ENCODE measurements at places on chromosomes 7 and 10.

DNA sequence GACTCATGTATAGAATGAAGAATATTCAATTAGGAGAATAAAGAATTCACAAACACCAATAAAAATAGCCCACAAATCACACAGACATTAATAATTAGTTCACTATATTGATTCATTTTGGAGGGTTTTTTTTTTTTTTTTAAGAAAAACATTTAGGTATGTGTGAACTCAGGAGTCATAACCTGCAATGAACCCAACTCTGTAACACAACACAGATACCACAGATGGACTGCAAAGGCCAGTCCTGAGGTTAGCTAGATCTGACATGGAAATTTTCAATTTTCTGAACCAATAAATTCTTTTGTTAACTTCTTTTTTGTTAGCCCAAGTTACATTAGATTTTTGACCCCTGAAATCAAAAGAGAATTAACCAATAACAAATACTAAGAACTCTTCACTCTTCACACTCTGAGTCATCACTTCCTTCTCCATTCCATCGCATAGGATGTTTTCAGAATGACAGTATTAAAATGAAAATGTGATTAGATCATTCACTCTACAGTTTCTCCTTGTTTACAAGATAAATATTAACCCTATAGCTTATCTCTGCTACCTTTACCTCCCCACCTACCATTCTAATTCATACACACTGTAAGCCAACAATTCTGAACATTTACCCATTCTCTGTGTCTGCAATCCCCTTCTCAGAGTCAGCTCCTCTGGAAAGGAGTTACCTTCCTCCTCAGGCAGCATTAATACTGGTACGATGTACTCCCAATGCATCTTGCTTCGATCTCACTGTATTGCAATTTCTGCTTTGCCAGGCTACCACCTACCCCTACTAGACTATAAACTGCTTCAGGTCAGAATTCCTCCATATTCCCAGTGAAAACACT lies 141.5 kb downstream of the LRRN3 start:
- DNase-seq = no peak

GRCh38 chr10:43336641-43337318 lies 34.7 kb upstream of the FXYD4 start:
- DNase-seq = no peak

- no peak for DNase-seq
Observed at GRCh38 chr10:6002809-6003510, 25.6 kb upstream of the IL15RA start.

DNA sequence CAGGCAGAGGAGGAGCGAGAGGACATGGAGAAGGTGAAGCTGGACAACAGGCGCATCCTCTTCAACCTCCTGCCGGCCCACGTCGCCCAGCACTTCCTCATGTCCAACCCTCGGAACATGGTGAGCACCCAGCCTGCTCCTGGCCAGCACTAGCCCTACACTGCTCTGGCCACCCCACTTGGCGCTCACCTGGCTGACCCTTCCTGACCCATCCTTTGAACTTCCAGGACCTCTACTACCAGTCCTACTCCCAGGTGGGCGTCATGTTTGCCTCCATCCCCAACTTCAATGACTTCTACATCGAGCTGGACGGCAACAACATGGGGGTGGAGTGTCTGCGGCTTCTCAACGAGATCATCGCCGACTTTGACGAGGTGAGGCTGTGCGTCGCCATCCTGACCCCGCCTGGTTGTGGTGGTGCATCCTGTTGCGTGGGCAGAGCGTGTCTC lies 129.2 kb downstream of the ADCY1 start:
- DNase-seq = no peak

- DNase-seq = no peak
Observed at GRCh38 chr10:64067009-64067606, 545.9 kb downstream of the REEP3 start.

GRCh38 chr10:49617121-49618020 lies 3.5 kb downstream of the CHAT start:
- DNase-seq = no peak

DNA sequence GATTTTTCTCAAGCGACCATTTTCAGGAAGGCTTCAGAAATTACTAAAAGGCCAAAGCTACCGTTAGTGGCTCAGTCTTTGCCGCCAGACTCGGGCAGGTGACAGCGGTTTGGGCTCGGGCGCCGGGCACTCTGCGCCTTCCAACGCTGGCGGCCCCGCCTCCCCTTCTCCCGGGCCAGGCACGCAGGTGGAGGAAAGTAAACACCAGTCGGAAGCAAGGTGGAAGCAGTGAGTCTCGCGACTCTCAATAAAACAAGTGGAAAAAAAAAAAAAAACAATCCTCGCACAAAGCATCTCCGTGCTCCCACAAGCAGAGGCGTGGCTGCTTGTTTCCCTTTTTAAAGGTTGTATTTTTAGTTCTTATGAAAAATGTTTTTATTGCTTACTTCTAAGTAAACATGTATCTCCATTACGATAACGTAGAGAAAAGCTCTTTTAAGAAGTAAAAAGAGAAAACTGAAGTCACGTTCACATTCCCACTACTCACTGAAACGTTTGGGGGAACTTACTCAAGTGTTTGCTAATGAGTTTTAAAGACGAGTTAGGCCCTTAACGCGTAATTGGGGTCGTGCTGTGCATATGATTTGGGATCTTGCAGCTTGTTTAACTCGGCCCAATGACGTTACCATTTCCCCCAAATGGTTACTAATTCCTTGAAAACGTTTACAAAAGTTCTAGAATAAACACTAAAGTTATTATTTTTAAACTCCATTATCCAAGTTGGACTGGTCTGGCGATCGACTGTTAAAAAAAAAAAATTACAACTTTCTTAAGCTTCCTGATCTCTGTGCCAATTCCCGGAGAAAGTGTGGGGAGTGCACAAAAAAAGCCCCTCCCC lies 864 bp downstream of the CDCA7L start:
- DNase-seq = peak; percentile 77

DNA sequence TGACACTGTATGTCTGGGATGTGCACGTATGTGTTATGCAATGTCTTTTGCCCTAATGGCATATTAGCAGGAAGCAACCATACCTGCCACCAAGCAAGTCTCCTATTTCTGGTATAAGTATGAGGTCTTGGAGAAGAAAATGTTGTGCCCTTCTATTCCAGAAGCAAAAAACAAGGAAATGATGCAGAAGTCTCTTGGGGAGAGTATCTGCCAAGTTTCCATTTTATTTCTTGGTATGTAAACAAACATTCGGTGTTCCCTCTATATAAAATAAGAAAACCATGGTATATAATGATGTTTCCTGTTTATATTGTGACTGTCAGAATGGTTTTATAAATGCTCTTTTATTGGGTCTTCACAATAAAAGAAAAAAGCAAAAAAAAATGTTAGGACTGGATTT lies 19.3 kb upstream of the MYO3A start:
- no peak for DNase-seq

GRCh38 chr10:69415049-69415448 lies 1.7 kb downstream of the TACR2 start:
- no peak for DNase-seq

GRCh38 chr7:100875356-100875751 lies 451 bp downstream of the SRRT start:
- DNase-seq = peak; percentile 23

DNA sequence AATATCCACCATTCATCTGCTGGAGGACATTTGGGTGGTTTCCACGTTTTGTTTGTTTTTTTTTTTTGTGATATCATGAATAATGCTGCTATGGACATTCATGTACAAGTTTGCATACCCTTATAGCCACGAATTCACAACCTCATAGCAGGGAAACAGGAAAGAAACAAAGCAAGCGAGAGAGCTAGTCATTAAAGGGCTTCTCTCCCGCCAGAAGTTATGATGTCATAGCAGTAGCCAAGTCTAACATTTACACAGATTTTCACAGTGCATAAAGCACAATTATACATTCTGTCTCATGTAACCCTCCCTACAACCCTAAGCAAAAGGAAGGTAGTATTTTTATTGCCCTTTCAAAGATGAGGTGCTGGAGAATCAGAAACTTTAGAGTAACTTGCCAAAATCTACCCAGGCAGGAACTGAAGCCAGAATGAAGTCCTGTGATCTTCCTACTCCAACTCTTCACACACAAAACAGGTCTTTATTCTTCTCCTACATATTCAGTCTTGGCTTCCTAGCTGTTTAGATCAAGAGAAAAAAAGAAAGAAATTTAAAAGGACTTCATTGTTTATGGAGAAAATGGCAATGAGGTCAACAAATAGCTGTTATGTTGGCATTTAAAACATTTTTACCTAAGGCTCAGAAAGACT lies 33.9 kb upstream of the GPAM start:
- no peak for DNase-seq

GRCh38 chr10:50540826-50541122 lies 83.0 kb downstream of the SGMS1 start:
- DNase-seq = no peak

GRCh38 chr10:31526681-31527080 lies 207.7 kb downstream of the ZEB1 start:
- DNase-seq = no peak

DNA sequence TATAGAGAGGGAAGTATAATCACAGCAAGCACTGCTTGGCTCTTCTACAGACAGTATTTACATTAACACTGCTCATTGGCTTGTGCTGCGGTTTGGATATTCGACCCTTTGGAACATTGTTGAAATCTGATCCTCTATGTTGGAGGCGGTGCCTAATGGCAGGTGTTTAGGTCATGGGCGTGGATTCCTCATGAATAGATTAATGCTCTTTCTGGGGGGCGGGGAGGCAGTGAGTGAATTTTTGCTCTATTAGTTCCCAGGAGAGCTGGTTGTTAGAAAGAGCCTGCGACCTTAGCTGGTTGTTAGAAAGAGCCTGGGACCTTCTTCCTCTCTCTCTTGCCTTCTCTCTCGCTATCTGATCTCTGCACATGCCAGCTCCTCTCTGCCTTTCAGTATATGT lies 77.3 kb upstream of the SVIL start:
- DNase-seq = peak; percentile 79

GRCh38 chr10:27413831-27414348 lies 90.2 kb upstream of the RAB18 start:
- DNase-seq = no peak

GRCh38 chr7:55309040-55309991 lies 55.8 kb upstream of the LANCL2 start:
- no peak for DNase-seq

GRCh38 chr7:158112571-158113320 lies 474.9 kb downstream of the PTPRN2 start:
- DNase-seq = no peak

DNA sequence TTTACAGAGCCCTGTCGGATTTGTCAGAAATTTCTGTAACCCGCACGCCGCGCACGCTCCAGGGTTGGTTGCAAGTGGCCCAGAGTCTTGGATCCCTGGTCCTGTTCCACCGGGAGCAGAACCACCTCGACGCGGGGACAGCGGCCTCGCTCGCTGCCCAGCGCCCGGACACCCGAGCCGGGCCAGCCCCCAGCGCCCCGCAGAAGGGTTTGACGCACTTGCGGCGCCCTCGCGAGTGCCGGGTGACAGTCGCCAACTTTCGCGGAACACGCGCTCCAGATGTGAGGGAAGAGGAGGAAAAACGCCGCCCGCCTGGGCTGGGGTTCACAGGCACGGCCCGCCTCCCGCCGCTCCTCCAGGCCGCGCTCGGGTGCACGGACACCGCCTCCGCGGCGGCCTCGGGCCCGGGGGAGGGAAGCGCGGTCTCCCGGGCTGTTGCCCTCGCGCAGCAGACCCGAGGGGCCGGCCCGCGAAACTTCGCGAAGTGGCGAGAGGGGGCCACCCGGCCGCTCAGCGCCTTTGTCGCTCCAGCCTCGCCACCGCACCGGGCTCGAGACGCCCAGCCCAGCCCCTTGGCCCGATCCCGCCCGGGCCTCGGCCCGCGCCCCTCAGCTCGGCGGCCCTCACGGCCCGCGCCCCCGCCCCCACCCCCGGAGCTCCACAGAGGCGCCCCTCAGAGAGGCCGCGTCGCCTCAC lies 514 bp downstream of the RNF216 start:
- no peak for DNase-seq

DNA sequence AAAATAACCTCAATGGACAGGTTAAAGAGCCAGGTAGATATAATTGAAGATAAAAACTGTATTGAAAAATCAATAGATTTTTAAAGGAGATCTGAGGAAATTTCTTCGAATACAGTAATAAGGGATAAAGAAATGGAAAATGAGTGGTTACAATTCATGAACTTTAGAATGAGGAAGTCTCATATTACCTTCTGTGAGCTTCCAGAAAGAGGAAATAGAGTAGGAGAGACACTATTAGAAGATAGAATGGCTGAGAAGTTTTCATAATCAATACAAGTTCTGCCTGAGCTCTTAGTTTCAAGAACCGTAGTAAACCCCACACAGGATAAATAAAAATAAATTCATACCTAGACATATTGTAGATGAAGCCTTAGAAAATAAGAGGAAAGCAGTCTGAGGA lies 11.5 kb downstream of the SDK1 start:
- DNase-seq = no peak

DNA sequence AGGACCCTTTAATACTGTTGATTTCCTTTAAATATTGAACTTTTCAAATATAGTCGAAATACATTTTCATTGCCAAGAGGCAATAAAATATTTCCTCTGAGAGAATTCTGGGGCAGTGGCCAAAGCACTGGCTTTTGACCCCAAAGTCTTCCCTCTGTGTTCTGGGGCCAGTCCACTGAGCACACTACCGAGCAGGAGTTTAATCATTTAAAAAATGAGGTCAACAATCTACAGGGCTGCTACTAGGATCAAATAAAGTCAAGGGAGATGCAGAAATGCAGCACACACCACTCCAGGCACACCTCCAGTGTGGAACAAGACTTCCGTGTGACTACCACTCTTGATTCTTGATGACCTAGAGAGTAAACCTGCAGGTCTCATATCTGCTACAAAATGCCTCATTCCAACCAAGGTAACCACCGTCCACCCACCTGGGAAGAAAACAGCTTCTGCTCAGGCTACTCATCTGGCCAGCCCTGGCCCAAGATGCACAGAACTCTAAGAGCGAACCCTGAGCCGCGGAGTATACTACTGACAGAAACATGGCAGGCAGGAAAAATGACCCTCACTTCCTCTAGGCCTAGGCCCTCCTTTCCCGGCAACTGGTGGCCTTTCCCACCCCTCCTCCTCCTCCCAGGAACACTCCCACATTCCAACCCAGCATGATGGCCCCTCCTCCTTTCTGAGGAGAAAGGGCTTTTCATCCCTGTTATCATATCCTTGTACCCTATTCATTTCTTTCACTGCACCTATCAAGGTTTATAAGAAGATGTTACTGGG lies 97.7 kb downstream of the ALOX5 start:
- no peak for DNase-seq

DNA sequence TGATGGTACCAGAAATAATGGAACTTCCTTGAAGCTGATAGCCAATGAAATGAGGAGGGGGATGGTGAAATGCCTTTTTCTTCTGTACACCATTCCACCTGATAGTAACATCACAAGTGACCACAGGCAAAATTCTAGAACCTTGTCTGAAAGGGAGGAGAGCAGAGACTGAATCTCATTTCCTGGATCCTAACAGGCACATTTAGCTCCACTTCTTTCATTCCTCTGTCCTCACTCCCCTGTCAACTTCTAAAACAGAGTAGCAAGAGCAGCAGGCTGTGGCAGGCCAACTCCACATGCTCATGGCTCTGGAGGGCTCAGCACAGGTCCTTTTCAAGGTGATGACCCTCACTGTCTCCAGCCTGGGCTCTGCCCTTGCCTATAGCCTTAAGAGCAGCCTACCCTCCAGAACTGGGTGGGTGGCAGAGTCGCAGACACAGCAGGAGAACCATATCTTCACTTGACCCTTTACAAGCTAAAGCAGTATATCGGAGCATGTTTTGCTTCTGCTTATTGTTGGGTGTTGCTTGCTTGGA lies at the start of gene LRRC18:
TSS of gene LRRC18 (minus strand) at position 51 of the 536 bp plus-strand sequence. CDS start 25,685 bp downstream, outside the sequence.
- no peak for DNase-seq

- DNase-seq = no peak
Observed at GRCh38 chr10:25017154-25017590, 760 bp downstream of the THNSL1 start.

- no peak for DNase-seq
Observed at GRCh38 chr7:43538404-43538771, 44.5 kb upstream of the STK17A start.

GRCh38 chr10:623477-624311 lies 65.8 kb downstream of the DIP2C start:
- no peak for DNase-seq

Measured in NCI-H748 treated with DMSO at 0.1 percent for 48 hours (cell line).